NCI-H146 (cell line): ENCODE measurements at places on chromosomes 11 and 22.

- DNase-seq, result no peak
These were observed 36.2 kb upstream of the TRPC6 start for GRCh38 chr11:101620026-101620425.

DNA sequence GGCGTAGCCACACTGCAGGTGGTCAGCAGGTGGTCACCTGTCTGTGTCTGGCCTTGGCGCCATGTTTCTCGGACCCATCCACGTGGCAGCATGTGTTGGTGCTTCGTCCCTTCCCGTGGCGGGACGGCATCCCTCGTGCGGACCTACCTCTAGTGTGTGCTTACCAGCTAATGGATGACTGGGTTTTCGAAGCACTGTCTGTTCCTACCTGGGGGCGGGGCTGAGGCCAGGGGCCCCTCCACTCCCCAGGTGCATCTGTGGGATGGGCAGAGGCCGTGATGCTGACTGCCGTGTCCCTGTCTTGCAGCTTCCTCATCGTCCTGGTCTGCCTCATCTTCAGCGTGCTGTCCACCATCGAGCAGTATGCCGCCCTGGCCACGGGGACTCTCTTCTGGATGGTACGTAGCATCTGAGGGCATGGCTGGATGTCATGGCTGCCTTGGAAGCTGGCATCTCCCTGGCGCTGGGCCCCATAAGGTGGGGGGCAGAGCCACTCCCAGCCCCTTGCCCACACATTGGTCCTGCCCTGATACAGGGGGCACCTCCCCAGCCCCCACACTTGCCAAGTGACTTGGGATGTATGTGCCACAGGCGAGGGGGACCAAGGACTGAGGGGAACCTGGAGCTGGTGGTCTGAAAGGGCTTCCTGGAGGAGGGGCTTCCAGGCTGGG, 82.9 kb downstream of the KCNQ1 start:
- no peak for DNase-seq

DNA sequence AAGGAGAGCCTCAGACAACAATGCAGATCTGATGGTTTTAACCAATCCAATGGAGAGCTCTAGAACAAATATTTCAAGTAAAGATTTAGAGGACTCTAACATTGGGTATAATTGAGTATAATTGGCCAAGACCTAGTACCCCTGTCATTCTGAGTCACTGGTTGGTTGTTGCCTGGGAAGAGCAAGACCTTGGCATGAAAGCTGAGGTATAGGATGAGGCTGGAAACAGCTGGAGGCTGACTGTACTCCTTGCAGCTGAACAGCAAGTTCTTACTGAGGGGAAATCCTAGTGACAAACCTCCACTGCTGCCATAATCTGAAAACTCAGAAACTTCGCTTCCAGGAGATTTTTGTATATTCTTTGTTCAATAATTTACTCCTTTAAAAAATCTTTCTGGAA, 54.3 kb upstream of the MUC15 start:
- no peak for DNase-seq

DNA sequence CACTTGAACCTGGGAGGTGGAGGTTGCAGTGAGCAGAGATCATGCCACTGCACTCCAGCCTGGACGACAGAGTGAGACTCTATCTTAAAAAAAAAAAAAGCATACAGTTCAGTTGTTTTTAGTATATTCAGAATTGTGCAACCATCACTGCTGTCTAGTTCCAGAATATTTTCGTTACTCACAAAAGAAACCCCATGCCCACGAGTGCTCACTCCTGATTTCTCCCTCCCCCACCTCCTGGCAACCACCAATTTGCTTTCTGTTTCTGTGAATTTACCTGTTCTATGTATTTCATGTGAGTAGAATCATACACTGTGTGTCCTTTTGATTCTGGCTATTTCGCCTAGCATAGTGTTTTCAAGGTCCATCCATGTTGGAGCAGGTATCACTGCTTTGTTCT, 24.8 kb downstream of the PTPRJ start:
- DNase-seq, result no peak

- DNase-seq, result no peak
These were observed 30.2 kb downstream of the GGT5 start for GRCh38 chr22:24214467-24215285.

DNA sequence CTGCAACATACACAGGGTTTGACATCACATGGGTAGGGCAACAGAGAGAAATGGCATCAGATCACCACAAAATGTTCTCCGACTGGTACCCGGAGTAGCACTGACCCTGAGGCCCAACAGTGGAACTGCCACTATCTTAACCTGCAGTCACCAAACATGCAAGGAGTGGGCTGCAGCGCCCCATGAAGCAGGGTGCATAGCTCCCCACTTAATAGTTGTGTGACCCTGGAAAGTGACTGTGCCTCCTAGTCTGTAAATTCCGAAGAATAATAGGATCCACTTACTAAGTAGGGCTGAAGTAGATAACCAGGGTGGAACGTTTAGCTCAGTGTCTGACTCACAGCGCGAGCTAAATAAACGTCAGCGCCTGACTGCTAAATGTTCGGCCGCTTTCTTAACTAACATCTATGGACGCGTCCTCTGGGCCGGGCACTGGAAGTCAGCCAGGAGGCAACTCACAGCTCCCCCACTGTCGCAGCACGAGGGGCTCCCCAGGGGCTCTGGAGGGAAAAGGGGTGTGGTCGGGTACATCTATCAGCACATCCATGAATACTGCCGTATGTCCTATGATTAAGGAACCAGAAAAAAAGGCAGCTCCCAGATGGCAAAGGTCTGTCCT, 777 bp downstream of the LTO1 start:
- DNase-seq, result peak; percentile 45

DNA sequence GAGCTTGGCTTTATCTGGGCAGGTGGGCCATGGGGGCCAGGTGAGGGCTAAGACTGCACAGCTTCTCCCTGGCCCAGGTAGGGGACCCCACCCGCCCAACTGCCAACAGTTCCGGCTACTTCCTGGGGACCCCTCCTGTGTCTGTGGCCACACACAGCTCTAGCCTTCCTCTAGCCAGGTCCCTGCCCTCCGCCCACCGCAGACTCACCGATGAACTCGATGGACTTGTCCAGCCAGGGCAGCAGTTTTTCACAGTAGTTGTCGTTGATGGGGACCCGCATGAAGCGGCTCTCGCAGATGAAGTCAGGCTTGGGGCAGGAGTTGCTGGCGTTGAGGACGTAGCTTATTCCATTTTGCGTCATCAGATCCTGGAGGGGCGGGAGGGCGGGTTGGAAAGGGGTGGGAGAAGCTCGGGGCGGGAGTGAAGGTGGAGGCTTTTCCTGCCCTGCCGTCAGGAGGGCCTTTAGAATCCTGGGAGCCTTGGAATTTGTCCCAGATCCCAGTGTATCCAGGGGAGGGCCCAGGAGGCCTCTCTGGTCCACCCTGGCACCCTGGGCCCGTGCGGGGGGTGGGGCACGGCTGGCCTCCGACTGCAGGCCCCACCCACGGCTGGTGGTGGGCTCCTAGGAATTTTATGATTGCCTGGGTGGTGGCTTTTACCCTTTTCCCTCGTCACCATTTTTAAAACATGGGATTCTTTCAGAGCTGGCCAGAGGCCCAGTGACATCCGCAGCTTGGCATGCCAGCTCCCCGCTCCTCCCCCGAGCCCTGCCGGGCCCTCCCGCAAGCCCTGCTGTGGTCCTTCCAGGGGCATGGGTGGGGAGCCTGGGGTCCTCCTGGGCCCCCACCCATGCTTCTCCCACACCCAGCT, 13.9 kb downstream of the DUSP8 start:
- DNase-seq, result no peak

DNA sequence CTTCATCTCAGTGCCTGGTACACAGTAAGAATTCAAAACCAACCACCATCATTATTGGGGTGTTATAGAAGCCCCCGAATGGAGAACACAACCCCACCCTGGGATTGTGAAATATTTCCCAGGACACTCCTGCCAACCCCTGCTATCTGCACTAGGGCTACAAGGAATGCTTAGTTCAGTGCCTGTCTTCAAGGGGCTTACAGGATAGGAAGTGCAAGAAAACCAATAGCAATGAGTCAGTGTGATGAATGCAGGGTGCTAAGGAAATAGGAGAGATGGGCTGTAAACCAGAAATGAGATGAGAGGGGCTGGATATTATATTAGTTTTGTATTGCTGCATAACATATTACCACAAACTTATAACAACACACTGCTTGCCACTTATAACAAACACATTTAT, 965 bp upstream of the ASCC2 start:
- DNase-seq, result no peak
